ENCODE measurements at places on chromosomes 2 and 18.

- no peak for DNase-seq
These were observed 27.5 kb upstream of the POLE4 start for GRCh38 chr2:74930811-74931486.

- no peak for DNase-seq
These were observed 248.0 kb downstream of the IKZF2 start for GRCh38 chr2:212903413-212903812.

- no peak for DNase-seq
These were observed 25.8 kb downstream of the GCKR start for GRCh38 chr2:27522400-27522945.

DNA sequence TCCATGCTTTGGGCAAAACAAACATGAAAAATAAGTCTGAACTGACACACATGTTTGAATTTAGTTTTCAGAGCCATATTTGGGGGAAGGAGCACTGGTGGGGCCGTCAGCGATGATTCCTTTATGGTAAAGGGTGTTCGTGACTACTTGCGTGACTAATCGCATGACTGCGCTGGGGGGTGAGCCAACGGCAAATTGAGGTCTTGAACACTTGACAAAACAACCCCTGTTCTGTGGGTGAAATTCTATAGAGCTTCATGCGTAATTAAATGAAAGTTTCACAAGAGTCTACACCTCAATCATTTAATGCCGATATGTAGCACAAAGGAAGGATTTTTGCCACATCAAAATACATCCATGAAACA is 127.5 kb upstream of the CYP1B1 start:
- no peak for DNase-seq

GRCh38 chr18:25465152-25465732 is 113.3 kb upstream of the ZNF521 start:
- DNase-seq, result no peak

GRCh38 chr2:38398739-38399138 is 21.7 kb upstream of the ATL2 start:
- no peak for DNase-seq

GRCh38 chr2:236281423-236281822 is 17.2 kb upstream of the ASB18 start:
- no peak for DNase-seq
